SK-N-MC (cell line): ENCODE measurements at places on chromosomes 13 and 19.

DNA sequence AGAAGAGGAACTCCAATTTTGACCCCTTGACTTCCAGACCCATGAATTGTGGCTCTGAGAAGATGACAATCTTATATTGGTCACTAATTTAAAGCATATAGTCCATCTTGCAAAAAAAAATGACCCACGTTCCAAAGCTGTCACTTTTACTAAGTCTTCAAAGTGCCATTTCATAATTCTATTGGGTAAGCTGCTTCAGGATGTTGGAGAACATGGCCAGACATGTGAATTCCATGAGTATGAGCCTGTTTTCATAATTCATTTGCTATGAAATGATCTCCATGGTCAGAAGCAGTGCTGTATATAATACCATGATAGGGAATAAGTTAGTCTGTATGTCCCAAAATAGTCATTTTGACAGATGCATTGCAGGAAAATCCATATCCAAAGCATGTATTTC, 1787.3 kb downstream of the SLITRK5 start:
- DNase-seq = no peak

- DNase-seq = no peak
Observed at GRCh38 chr13:22061806-22062391, 391.0 kb downstream of the FGF9 start.

- no peak for DNase-seq
Observed at GRCh38 chr19:52988506-52988905, 25.2 kb upstream of the ERVV-1 start.

DNA sequence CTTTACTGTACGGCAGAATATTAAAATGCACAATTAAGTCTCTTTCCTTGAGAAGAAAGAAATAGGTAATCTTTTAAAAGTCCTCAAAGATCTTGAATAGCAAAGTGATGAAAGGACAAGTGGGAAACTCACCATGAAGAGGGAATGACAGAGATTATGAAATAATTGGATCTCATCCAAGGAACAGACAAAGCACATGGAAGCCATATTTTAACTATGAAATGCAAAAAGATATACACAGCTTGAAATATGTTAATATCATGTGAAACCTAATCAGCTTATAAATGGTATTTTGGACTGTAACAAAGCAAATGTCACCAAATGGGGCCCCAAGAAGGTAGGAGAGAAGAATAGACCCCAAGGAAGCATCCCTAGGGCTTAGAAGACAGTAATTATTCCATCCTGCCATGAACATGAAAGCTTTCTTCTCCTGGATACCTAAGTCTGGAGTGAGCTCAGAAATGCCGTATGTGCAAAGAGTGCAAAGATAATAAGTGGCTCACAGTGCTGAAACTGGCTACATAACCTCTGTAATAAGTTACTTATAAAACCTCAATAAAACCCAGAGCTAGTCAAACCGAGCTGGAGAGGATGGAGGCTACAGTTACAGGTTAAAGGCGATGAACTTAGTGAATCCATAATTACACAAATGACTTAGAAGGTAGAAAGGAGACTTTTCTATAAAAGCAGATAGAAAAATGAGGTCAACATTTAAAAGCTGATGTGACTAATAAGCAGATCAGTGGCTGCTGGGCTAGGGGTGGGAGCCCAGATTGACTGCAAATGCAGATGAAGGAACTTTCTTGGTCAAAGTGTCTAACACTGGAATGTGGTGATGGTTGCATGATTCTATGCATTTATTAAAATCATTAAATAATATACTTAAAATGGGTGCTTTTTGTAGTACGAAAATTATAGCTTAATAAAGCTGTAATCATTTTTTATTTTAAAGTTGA, 34.4 kb downstream of the DCLK1 start:
- DNase-seq = peak; percentile 55

GRCh38 chr19:5397804-5398692, 57.2 kb upstream of the ZNRF4 start:
- no peak for DNase-seq

GRCh38 chr13:39787086-39787487, 131.6 kb downstream of the COG6 start:
- DNase-seq = no peak

DNA sequence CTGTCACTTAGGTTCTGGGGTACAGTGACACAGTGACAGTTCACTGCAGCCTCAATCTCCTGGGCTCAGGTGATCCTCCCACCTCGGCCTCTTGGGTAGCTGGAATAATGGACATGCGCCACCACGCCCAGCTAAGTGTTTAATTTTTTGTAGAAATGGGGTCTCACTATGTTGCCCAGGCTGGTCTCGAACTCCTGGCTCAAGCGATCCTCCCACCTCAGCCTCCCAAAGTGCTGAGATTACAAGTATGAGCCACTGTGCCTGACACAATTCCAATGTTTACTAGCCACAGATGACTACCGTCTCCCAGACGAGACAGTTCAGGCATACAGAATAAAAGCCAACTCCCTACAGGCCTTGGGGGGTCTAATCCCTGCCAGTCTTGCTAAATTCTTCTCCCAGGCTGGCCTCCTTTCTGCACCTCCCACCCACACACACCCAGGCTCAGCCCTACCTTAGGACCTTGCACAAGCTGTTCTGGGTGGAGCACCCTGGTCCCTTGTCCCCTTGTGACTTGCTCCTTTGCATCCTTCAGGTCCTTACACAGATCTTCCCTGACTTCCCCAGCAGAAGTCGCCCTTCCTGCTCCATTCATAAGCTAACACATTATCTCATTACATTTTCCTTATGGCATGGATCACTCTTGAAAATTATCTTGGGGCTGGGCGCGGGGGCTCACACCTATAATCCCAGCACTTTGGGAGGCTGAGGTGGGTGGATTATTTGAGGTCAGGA, 106.4 kb downstream of the INSR start:
- DNase-seq = no peak

GRCh38 chr19:31347354-31347753, 1.9 kb downstream of the TSHZ3 start:
- DNase-seq = no peak

GRCh38 chr13:94712812-94713560, 641 bp upstream of the SOX21 start:
- DNase-seq = no peak
